ENCODE measurements at places on chromosomes 16 and 17.

DNA sequence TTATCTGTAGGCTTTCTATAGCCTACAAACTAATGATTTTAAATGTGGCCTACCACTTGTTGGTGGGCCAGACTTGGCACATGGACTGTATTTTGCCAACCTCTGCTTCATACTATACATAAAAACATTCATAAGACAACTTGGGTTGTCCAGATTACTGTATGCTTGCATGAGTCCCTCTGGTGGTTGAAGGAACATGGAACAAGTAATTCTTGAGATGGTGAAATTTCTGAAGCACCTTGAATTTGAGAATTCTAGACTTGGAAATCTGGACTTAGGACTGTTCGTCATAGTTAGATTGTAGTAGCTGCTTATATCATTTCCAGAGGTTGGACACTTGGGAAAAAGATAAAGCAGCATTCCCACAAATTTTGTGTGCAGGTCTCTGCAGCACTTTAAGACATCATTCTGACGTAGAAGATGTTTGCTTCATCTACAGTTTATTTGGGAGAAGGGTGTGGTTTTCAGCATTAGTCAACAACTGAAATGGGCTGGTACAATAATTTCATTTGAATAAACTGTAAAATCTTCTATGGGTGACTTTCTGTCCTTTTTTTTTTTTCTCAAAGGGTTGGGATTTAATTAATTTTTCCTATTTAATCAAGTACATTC, 31.2 kb downstream of the NFATC3 start:
- DNase-seq: no peak

DNA sequence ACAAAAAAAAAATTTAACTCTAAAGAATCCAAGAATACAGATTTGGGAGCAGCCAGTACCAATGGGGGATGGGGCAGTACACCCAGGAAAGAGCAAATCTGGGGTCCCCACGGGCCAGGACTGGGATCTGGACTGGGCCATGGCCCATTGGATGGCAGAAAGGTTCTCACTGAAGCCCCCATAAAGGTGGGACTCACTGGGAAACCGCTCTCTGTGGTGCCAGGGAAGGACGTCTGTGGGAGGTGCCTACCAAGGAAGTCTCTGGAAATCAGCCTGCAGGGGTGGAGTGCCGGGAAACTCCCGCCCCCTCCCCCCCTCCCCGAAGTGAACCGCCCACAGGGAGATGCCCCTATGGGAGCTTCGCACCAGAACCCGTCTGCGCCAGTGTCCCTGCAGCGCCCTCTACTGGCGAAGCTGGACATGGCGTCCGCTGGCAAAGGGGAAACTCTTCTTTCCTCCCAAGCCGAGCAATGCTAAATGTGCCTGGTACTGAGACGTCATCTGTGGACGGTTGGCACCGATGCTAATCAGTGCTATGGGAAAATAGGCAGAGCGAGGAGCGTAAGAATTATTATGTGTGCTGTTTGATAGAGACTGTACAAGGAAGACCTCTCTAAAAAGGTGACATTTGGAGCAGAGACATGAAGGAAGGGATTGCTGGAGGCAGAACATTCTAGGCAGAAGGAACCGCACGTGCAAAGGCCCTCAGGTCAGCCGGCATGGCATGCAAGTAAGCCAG, 671.1 kb downstream of the WWOX start:
- DNase-seq: no peak

GRCh38 chr17:50028736-50029120, 27.2 kb upstream of the ITGA3 start:
- DNase-seq: no peak

- no peak for DNase-seq
Measured at GRCh38 chr16:3934491-3935181, 54.1 kb upstream of the CREBBP start.

GRCh38 chr16:2252806-2253148, 1.4 kb upstream of the ECI1 start:
- DNase-seq: no peak

- no peak for DNase-seq
Measured at GRCh38 chr16:84178146-84178765, 8.6 kb downstream of the TAF1C start.

DNA sequence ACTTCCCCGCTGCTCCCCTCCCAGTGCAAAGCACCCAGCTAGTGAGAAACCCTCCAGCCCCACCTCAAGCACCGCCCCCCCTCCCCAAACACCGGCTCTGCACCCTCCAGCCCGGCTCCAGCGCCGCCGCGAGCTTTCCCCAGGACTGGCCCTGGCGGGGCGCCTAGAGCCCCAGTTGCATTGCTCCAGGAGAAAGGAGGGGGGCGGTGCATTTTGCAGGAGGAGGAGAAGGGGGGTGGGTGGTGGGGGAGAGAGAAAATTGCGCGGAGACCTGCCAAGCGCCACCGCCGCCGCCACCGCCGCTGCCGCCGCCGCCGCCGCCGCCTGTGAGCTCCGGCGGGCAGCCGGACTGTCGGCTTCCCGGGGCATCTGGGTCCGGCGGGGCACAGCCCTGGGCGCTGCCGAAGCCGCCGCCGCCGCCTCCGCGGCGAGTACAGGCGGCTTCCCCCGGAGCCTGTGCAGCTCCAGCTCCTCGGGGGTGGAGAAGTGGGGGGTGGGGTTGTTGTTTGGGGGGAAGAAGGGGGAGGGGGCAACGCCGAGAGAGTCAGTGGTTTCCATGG, 333 bp upstream of the NOG start:
- DNase-seq: no peak

DNA sequence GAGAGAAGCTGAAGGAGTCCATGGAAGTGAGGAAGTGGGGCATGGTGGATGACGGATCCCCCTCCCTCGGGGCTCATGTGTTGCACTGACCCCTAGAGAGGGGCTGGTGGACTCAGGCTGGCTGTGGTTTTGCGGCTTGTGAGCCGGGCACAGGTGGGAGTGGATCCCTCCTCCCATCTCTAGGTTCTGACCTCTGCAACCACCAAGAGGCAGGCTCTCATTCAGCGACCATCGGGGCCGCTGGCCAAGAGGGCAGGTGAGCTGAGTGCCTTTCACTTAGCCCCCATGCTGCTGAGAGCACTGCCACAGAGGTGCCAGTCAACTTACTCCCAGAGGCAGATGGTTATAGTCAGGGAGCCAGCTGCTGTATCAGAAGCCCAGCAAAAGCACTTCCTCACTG, 67.3 kb downstream of the SCNN1B start:
- no peak for DNase-seq

DNA sequence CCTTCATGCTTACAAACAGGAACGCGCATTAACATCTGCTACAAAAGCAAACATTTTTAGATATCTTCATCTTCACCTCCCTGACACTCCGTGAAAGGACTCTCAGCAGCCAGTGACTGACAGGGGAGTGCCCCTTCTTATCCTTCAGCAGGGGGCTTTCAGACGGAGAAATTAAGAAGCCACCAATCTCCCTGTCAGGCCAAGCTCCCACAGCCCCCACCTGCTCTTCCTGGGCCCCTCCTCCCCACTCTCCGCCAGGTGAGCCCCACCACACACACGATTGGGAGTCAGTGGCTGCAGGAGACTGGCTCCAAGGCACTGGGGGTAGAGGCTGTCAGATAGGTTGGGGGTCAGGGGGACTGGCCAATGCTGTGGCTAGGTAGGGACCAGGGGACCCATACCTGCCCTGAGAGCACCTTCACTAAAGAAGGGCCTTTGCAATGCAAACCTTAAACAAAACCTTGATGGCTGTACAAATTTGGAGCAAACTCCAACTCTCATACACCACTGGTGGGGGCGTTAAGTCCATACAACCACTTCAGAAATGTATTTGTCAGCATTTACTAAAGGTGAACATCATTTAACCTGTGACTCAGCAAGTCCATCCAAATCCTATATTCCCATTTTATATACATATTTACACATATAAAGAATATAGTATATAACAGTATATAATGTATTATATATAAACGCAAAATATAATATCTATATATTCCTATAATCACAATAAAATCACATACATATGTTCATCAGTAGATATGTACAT, 232.2 kb downstream of the ZNF423 start:
- DNase-seq: no peak

DNA sequence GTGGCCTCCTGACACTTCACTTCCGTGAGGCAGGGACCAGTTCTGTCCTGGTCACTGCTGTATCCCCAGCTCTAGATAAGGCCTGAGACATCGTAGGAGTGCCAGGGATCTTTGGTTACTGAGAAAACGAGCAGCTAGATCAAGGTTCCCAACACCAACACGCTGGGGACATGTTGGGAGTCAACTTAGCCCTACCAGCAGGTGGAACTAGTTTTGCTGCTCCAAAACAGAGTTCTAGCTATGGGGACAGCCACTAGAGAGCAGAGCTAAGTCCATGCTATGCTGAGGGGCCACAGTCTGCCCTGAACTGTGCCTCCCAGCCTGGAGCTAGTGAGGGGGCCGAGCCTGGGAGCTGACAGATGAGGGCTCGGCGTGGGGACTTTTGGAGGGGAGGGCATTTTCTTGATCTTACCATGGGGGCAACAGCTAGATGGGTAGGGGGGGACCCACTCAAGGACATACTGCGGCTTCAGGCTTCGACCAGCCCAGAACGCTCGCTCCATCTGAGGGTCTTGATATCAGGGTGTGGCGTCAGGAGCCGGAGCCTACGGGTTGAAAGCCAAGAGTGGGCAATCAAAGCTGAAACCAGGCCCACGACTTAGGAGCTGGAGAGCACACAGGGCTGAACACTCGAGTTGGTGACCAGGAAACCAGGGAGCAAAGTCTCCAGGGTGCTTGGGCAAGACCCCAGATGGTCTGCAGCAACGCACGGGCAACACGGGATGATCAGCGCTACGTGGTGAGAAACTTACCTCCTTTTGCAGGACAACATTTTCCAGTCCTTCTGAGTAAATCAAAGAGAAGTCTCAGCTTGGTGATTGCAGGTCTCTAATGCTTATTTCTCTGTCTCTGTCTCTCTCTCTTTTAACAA, 13.4 kb downstream of the SNX20 start:
- no peak for DNase-seq

DNA sequence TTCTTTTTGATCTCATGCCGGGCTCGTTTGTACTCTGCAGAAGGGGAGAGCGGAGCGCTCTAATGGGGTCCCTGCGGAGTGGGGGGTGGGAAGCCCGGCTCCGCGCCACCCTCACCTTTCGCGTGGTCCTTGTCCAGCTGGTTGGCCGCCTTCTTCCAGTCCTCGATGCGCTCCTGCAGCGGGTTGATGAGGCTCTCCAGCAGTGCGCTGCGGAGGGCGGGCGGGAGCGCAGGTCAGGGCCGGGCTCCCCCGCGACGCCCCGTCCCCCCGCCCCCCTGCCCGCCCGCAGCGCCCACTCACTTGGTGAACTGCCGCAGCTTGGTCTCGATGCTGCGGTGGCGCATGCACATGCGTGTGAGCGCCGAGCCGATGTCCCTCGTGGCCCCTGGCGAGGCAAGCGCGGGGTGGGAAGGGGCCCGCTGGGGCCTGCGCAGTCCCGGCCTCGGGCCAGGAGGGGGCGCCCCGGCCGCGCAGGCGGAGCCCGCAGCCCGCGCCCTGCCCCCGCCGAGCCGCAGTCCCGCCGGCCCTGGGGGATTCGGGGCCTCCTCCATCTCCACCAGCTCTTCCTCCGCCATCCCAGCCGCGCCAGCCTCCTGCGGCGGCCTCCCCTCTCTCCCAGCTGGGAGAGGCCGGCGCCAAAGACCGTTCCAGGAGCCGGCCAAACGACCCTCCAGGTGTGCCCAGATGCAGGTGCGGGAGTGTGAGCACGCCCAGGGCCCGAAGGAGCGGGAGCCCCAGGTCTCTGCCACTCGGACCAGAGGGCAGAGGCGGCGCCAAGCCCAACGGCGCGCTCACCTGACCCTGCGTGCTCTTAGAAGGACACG, 6.0 kb downstream of the MTSS2 start:
- no peak for DNase-seq

DNA sequence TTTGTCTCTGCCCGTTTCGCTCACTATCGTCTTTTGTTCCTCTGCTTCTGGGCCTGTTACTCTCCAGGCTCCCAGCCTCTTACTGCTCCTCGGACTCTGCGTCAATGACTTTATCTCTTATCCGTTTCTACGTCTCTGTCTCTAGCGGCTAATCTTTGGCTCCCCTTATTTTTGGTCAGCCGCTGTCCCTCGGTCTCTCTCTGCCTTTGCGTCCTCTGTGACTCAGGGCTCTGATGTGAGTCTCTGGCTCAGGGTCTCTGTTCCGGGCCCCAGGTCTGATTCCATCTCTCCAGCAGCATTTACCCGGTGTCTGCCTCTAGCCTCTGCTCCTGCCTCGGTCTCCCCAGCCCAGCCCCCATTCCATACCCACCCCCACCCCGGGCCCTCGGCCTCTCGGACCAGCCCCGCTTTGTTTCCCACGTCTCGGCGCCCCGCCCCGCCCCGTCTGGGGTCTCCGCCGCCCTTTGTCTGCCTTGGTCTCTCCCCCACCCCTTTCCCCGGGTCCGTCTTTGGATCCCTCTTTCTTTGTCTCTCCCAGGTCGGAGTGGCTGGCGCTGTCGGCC, 547 bp upstream of the ZNF48 start:
- peak; percentile 10 for DNase-seq

- no peak for DNase-seq
Measured at GRCh38 chr16:10988164-10988803, 43.9 kb downstream of the CLEC16A start.

DNA sequence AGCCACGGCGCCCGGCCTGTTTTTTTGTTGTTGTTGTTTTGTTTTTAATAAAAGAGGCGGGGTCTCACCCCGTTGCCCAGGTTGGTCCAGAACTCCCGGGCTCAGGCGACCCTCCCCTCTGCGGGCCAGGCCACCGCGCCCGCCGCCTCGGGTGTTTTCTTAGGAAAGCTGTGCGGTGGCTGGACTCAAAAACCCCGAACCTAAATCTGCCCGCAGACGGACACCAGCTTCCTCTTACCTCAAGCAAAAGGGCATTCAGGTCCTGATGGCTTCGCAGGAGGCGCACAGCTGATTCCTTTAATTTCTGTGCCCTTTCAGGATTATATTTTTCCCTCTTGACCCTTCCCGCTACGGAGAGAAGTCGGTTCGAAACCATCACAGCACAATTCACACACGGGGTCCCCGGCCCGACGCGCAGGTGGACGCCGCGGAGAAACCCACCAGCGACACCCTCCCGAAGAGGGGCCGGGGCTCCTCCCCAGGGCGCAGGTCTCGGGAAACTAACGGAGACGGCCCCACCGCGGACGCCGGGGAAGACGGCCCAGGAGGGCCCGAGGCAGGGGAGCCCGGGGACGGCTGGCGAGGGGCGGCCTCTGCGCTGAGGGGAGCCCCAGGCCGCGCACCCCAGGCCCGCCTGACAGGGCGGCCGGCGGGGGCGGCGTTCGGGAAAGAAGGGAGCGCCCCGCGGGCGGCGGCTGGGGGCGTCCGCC, 653 bp downstream of the FANCA start:
- DNase-seq: no peak

DNA sequence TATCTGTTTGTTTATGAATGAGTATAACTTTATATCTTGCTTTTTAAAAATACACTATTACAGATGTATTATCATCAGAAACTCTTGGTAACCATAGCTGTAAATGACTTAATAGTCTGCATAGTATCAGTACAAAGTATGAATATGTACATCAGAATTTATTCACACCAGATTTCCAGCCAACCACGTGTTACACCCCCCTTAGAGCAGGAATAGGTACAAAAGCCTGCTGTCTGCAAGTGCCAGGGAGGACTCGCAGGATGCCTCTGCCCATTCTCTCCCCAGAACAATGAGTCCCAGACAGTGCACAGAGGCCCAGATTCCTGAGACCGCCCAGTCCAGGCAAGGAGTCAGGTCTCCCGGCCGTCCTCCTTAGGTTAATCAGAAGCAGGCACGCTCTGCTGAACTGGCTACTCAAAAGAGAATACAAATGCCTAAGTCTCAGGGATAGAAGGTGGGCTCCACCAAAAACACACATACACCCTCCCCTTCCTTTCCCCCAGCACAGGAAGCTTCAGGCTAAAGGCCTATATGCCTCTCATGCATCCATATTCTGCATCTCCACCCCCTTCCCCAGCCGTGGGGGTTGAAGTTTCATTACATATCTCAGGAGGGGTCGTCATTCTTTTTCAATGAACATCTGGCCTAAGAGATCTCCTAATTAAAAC, 159.1 kb upstream of the CDH11 start:
- DNase-seq: no peak

GRCh38 chr17:75942473-75942872, 1.6 kb upstream of the FBF1 start:
- no peak for DNase-seq

Measured in kidney glomerular epithelial cell (primary cell).